ENCODE measurements at places on chromosomes 4 and X.

DNA sequence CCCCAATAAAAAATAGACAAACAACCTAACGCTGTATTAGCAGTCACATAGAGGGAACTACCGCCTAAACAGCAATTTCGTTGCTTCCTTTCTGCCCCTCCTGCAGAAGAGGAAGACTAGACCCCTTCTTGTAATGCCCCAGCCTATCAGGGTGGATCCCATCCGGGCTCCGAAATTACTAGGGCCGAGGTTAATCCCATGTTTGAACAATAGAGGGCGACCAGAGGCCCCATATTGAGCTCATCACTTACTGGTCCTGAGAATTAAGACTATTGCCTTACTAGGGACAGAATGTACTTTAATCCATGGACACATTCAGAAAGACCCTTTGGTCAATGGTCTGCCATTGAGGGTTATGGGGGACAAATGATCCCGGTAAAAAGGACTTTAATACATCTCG is 11.8 kb upstream of the ZNF630 start:
- no peak for DNase-seq

DNA sequence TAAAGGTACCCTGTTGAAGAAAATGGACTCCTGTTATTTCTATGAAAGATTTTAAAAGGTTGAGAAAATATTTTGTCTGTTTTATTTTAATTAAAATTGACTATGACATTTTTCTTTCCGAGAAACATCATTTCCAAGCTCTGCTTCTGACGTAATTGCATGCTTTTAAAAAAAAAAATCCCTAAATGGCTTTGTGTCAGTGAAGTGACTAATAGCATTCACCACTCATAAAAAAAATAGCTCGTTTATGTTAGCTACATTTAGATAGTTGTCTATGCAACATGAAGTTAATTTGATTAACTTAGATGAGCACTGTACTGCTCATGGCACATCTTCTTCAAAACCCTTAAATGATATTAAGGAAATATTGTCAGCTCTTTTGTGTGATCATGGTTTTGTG is 105.1 kb upstream of the KLHL13 start:
- no peak for DNase-seq

DNA sequence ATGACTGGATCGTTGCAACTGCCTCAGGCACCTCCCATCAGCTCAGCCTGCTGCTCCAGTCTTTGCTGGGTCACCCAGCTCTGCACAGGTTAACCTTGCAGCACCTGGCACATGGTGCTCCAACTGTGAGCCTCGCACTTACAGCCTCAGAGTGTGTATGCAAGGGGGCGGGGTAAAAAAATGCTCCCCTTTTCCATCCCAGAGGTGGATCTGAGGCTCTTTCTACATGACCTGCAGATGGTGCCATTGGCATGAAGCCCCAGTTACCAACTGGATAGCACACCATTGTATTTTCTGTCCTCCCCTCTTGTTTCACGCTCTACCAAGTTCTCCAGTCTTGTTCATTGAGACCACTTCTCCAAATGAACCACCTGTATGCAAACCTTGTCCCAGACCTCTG is 46.2 kb upstream of the TRPC3 start:
- DNase-seq, result no peak

- DNase-seq, result no peak
Observed at GRCh38 chrX:15739886-15740285, 1.8 kb downstream of the CA5B start.

- DNase-seq, result no peak
Observed at GRCh38 chrX:72554448-72555140, 18.0 kb downstream of the HDAC8 start.

GRCh38 chr4:127995776-127996175 is 30.6 kb downstream of the ABHD18 start:
- no peak for DNase-seq

- DNase-seq, result no peak
Observed at GRCh38 chr4:127959794-127960193, 5.2 kb downstream of the MFSD8 start.

- no peak for DNase-seq
Observed at GRCh38 chrX:2700405-2701320, 9.6 kb downstream of the CD99 start.

DNA sequence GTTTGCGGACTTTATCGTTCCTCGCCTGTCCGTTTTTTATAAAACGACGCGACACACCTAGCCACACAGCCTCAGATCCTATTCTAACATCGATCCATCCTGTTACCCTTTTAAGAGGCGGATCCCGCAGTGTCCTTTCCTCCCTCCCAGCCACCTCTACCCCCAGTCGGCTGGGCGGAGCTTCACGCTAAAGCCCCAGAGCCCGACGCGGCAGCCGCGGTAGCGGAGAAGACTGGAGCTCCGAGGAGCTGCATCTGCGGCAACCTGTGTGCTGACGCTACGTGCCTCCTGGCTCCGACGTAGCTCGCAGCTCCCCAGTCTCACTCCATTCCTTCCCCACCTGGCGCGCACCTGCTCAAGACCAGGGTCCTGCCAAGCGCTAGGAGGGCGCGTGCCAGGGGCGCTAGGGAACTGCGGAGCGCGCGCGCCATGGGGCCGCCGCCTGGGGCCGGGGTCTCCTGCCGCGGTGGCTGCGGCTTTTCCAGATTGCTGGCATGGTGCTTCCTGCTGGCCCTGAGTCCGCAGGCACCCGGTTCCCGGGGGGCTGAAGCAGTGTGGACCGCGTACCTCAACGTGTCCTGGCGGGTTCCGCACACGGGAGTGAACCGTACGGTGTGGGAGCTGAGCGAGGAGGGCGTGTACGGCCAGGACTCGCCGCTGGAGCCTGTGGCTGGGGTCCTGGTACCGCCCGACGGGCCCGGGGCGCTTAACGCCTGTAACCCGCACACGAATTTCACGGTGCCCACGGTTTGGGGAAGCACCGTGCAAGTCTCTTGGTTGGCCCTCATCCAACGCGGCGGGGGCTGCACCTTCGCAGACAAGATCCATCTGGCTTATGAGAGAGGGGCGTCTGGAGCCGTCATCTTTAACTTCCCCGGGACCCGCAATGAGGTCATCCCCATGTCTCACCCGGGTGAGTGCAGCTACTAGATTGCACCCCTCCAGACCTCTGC is at the start of gene RNF128:
Gene RNF128, plus strand, starts transcription at position 217 of the 953 bp plus-strand sequence. Its CDS starts 213 bp downstream, at position 430.
- DNase-seq, result no peak

DNA sequence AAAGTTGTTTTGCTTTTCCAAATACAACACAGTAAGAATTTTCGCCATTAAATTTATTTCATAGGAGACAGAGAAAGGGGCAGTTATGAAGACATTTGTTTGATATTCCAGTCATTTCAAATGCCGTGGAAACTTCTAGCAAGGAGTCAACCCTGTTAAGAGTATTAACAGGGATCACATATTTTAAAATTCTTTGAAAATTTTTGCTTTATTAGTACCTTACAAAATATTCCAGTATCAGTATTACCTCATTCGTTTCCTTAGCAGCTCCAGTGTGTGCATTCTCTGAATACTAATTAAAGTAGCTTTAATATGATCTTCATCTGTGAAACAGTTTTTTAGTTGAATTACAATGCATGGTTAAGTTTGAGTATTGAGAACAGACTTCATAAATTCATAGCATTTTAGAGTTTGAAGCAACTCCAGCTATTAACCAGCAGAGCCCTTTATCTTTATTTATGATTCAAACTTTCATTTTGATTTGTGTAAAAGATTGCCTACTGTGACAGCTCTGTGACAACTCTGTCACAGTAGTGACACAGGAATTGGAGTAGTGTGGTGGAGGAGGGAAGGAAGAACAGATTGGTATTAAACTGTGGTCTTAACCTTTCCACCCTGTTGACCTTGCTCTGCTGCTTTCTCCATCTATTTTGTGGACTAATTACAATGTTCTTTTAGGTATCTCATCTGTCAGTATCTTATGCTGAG is 86.3 kb downstream of the PDLIM5 start:
- DNase-seq, result no peak

GRCh38 chr4:24042094-24042493 is 152.2 kb upstream of the PPARGC1A start:
- DNase-seq, result no peak

- DNase-seq, result no peak
Observed at GRCh38 chrX:154313147-154313546, 17.6 kb downstream of the TKTL1 start.

GRCh38 chrX:136879001-136879687 is 1.4 kb downstream of the RBMX start:
- DNase-seq, result no peak

DNA sequence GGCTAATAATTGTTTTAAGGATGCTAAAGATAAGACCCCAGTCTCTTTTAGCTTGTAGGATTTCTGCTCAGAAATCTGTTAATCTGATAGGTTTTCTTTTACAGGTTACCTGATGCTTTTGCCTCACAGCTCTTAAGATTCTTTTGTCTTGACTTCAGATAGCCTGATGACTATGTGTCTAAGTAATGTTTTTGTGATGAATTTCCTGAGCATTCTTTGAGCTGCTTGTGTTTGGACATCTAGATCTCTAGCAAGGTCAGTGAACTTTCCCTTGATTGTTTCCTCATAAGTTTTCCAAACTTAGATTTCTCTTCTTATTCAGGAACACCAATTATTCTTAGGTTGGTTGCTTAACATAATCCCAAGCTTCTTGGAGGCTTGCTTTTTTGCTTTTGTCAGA is 104.1 kb downstream of the ZNF518B start:
- no peak for DNase-seq

GRCh38 chr4:26482508-26483462 is 7.5 kb downstream of the CCKAR start:
- DNase-seq, result no peak

DNA sequence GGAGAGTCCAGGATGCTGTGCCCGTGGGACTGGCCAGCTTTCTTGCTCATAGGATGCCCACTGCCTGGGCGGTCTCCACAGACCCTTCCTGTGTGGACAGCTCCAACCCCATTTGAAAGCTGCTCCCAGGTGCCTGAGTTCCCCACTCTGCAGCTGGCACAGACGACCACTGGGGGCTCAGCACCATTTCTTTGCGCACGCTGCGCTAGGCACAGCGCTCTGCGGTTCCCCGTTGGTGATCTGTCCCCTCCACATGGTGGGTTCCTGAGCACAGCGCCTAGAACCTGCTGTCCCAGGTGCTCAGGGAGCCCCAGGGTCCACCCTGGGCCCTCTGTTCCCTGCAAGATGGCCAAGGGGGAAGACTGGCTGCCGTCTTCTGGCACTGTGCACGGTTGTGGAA is 45.4 kb upstream of the AFAP1 start:
- DNase-seq, result no peak

- no peak for DNase-seq
Observed at GRCh38 chr4:123622572-123622971, 226.0 kb downstream of the SPRY1 start.

DNA sequence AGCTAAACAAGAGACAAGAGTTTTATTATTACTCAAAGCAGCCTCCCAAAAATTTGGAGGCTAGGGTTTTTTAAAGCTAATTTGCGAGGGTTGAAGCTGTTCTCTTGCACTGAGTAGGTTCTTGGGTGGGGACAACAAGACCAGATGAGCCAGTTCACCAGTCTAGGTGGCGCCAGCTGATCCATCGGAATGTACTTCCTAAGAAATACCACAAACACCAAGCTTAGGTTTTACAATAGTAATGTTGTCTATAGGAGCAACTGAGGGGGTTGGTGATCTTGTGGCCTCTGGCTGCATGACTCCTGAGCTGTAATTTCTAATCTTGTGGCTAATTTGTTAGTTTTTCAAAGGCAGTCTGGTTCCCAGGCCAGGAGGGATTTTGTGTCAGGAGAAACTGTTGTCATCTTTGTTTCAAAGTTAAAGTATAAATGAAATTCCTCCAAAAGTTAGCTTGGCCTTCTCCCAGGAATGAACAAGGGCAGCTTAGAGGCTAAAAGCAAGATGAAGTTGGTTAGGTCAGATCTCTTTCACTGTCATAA is 130.6 kb downstream of the SLC7A11 start:
- DNase-seq, result no peak

DNA sequence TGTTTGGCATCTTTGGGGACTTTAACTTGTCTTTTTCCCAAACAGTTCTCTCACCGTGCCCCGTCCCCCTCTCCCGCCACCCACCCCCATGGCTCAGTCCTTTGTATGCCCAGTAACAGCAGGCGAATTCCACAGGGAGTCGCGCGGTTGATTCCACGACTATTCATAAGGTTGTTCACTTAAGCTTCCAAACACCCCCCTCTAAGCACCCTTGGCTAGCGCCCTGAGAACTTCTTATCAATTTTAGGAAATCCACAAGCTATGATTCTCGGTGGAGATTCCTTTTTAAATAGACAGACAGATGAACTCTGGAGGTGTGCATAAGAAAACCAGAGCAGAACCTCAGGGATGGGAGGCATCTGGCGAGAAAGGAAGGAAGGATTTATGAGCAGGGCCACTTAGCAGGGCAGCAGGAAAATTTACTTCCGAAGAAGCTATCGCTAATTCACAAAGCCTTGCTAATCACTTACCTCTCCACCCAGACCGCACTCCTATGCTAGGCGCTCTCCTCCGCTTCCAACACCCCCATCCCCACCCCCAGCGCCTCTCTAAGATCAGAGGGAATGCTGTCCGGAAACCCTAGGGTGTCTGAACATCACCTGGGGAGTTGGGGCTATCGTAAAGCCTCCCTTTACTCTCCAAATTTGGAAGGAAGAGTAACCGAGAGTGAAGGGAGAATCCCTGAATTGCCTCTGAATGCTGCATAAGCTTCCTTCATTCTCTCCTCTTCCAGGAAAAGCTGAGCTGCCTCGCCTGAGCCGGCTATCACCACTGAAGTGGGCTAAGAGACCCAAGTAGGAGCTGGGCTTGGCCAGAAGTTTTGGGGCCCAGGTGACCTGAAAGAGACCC is 1.7 kb downstream of the UNC5C start:
- no peak for DNase-seq

DNA sequence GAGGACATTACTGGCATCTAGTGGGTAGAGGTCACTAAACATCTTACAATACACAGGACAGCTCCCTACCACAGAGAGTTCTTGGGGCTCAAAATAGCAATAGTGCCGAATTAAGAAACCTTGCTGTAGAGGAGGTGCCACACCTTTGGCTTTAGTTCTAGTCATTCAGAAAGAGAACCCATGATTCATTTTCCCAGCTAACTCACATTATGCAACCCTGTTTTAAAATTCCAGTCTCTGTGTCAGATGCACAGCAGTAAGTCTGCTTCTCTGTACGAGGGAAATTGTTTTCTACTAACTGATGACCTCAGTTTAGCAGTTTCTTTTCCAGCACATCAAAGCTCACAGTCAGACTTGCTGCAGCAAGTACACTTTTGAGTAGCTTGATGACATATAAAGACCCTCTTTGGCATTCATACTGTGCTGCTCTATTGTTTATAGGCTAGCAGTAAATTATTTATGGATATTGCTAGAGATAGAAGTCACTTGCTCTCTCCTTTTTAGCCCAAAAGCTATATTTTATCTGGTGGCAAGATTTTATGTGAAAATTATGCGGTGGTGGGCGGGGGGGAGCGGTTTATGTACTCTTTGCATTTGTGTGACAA is 487.8 kb upstream of the MAGEB18 start:
- DNase-seq, result no peak

Measured in stimulated activated CD8-positive, alpha-beta memory T cell treated with anti-CD3 and anti-CD28 coated beads, Interleukin-4, amount 100 ng/mL, for 1 hour (primary cell).